ENCODE measurements at places on chromosomes 11 and 22. TPM values are rescaled to one million over a fixed set of nuclear protein-coding genes. Genes with fewer than 3 reads are reported as not detected.

- H3K27ac ChIP-seq, result peak overlapping the region; percentile 85
- H3K4me1 ChIP-seq, result peaks cover 10% of the 10 kb centered on the region
- DNase-seq, result peak; percentile 94
- H3K27me3 ChIP-seq, result no peaks in the 10 kb centered on the region
- H3K4me3 ChIP-seq, result no peak overlapping the region
Observed at GRCh38 chr11:28384418-28384817, 276.2 kb downstream of the METTL15 start.

GRCh38 chr11:23497040-23497439 is 636.8 kb upstream of the CCDC179 start:
- no peak for DNase-seq
- H3K4me3 ChIP-seq, result no peak overlapping the region
- no peaks in the 10 kb centered on the region for H3K4me1 ChIP-seq
- no peaks in the 10 kb centered on the region for H3K36me3 ChIP-seq
- peaks cover 65% of the 10 kb centered on the region for H3K27me3 ChIP-seq

DNA sequence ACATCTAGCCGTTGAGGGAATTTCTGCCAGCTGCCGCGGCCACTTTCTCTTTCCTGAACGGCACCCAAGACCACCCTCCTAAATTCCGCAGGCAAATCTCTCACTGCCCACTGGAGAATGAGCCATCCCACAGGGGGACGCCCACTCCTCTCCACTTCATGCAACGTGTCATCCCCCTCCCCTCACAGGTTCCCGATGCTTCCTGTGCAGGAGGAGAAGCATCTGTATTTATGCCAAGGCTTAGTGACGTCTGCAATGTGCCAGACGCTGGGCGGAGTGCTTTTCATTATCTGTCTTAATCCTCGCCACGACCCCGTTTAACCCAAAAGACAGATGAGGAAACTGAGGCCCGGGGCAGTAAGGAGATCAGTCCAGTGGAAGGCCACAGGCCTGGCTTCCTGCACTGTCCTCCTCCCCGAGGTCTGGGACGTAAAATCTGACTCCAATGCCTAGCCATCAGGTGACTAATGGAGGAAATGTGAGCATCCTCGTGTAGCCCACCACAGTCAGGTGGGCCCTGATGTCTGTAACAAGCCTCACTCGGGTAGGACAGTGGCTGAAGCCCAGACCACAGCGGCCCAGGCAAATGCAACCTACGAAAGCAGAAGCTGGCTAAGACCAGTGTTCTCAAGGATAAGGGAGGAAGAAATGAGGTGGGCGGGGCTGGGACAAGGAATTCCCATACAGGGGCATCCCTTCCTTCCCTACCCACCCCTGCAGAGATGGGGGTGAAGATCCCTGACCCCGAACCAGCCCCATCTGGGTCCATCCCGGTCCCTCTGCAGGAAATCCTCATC is 23.1 kb downstream of the MN1 start:
- peak overlapping the region; percentile 55 for H3K4me3 ChIP-seq
- peak; percentile 62 for DNase-seq
- peaks cover 39% of the 10 kb centered on the region for H3K4me1 ChIP-seq
- peak overlapping the region; percentile 84 for H3K27ac ChIP-seq

DNA sequence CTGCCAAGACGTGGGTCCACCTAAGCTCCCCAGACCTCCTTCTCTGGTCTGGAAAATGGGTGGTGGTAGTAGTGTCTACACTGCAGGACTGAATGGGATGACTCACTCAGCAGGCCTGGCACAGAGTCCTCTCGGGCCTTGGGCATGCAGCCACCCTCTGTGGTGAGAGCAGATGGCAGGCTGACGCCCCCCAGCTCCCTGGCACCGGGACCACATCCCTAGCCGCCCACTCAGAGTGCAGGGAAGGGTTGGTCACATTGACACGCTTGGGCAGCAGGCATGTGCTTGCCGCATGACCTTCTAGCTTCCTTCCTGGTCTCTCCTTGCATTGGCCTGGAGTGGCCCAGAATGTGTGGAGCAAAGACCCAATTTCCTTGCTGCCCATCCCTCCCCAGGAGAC is 30.7 kb upstream of the PRODH start:
- no peak overlapping the region for H3K27ac ChIP-seq
- no peak for DNase-seq
- H3K36me3 ChIP-seq, result no peaks in the 10 kb centered on the region
- no peaks in the 10 kb centered on the region for H3K4me1 ChIP-seq
- H3K4me3 ChIP-seq, result no peak overlapping the region

GRCh38 chr11:79244241-79244772 is 196.5 kb downstream of the TENM4 start:
- no peaks in the 10 kb centered on the region for H3K27me3 ChIP-seq
- H3K4me1 ChIP-seq, result peaks cover 17% of the 10 kb centered on the region
- H3K36me3 ChIP-seq, result no peaks in the 10 kb centered on the region
- peak overlapping the region; percentile 61 for H3K27ac ChIP-seq

DNA sequence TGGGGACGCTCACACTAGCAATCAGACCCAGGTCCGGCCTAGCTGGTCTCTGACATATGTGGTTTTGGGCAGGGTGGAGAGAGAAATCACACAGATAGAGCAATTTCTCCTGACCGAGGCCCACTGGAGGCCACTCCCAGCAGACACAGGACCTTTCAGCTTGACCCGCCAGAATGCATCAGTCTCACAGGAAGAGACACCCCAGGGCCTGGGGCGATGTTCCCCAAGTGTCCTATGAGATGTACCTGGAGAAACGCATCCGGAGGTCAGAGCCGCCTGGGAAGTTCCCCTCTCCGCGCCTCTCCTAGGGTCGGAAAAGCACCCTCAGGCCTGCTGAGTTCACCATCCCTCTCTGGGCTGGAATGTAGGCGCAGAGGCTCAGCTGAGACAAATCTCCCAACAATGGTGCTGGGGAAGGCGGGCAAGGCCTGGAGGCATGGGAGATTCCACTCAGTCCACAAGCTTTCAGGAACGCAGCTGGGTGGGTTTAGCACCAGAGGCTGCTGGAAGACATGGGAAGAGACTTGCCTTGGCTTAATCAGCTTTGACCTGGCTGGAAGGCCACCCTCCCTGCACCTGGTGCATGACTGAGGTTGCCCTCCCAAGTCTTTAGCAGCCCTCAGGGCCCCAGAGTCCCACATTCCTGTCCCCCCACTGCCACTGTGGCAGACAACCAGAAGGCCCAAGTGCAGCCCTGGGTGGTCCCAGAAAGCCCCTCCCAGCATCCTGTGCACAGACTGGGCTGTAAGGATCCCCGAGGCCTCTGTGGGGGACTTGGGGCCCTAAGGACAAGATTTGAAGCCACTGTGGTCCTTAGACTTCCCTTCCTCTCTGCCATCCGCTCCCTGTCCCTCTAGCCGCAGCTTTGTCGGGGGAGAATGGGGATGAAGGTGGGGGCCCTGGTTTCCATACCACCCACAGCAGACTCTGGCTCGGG is 57.5 kb downstream of the RTL6 start:
- DNase-seq, result no peak
- H3K27ac ChIP-seq, result no peak overlapping the region
- H3K4me1 ChIP-seq, result no peaks in the 10 kb centered on the region

Gene RASL10A
- not detected for total RNA-seq

Gene LINC01488
- total RNA-seq, result not detected

All from GM23248 (cell line).